ENCODE measurements at places on chromosomes 7 and 10.

DNA sequence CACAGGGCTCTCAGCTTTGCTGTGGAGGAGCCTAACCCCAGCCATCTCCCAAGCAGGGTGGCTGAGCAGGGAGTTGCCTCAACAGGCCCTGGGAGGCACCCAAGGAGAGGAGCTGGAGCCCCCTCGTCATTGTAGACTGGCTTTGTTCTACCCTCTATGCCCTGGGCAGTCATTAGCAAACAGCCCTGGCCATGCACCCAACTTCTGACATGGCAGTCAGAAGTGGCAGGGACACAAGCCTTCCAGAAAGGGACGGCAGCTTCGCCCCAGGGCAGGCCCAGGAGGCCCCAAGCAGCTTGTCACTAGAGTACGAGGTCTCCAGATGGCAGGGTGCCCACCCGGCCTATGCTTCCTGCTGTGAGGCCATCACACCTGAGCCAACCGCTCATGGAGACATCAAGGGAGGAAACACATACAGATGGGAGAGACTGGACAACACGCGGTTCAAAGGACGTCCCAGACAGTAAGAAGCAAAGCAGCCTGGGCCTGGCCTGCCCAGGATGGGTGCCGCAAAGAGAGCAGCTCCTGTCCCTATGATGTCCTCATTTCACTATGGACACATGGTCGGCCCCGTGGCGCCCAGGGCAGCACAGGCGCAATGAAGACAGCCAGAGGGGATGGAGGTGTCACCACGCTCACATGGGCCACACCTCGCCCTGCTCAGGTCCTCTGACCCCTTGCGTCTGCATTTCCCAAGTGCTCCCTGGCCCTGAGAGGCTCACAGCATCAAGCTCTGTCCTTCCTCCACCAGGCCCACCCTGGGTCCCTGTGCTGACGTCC lies 190.9 kb upstream of the CXCL12 start:
- no peak for DNase-seq

DNA sequence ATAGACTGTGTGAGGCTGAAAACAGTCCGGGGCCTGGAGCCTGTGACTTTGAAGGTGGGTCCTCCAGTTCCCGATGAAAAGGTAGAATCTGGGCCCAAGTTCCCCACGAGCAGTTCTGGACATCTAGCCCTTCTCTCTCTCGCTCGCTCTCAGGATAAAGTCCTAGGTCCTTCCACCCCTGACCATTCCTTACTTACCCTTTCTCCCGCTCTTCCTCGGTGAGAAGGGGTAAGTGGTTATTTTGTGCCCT lies 713 bp downstream of the IMMP2L start:
- no peak for DNase-seq

DNA sequence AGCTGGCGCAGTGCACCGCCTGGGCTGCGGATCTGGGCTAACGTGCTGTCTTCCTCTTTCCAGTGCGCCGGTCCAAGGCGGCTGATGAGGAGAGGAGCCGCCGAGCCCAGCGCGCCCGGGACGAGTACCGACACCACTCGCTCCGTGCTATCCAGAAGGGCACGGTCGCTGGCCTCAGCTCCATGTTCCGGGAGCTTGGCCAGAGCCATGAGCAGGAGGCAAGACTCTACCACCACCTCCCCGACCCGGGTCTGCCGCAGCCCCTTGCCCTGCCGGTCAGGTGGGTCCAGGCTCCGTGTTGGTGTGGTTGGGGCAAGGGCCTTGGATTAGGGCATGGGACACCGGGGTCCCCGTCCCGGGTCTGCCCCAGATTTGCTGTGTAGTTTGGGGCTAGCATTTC lies 65.8 kb downstream of the SH2D4B start:
- no peak for DNase-seq

GRCh38 chr10:44243851-44244510 lies 140.9 kb downstream of the CXCL12 start:
- no peak for DNase-seq

- no peak for DNase-seq
These were observed 12.8 kb upstream of the MBL2 start for GRCh38 chr10:52785418-52785817.

DNA sequence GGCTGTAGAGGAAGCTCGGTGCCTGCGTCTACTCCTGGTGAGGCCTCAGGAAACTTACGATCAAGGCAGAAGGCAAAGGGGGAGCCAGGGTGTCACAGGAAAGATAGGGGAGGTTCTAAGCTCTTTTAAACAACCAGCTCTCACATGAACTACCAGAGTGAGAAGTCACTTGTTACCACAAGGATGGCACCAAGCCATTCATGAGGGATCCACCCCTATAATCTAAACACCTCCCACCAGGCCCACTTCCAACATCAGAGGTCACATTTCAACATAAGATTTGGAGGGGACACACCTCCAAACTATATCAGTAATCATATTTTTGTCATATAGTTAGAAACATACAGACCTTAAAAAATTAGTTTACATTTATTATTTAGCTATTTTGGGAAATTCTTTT lies 9.4 kb downstream of the NOC3L start:
- DNase-seq, result no peak

DNA sequence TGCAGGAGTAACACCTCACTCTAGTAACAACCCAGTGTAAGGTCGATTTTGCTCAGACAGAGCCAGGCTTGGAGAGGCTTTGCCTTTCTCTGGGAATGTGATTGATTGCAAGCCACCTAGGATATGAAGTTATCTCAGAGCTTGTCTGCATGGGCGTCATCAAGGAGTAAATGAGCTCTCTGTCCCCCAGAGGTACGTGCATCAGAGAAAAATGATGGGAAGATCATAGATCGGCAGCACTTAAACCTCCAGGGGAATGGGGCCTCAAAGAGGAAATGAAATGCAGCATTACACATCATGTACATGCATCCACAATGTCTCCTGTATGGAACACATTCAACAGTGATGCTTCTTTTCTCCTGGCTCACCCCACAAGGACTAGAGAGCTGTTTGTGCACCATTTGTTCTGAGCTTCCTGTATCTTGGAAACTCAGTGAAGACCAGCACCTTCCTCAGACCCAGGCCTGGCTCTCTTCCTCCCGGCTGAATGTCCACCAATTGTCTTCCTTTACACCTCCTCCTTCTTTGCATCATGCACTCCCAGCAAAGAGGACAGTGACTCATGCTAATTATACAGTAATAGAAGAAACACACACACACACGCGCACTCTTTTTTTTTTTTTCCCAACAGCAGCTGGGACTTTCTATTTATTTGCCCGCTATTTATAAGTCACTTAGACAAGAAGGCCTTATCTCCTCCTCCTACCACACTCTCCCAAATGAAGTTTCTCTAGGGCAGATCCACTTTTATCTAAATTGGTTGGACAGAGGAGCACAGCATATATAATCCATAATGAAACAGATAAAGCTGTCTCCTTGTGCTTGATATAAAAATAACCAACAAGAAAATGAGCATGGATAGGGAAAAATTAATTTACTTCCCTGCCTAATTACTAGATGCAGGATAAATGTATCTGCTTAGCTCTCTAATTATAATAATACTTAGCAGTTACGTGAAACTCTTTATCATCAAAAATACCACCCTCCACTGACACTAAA lies 990.7 kb downstream of the CCSER2 start:
- DNase-seq, result no peak

DNA sequence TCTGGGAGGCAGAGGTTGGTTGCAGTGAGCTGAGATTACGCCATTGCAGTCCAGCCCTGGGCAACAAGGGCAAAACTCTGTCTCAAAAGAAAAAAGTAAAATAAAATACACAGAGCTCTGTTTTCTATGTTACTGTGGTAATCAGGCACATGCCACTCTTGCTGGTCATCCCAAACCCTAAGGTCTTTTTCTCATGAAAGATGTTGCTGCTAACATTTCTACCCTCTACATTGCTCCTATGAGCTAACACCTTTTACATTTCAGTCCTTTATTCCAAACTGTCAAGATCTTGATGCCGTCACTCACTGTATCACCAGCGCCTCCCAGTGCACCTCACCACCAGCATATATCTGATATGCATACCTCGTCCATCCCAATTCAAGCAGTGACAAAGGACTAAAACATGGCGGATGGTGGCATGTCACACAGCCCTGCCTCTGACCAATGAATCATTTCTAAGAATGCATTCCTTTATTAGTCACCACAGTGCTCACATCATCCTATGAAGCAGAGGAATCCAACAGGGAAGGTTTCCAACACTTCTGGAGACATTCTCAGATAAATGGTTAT lies 4.3 kb downstream of the DAGLB start:
- no peak for DNase-seq

DNA sequence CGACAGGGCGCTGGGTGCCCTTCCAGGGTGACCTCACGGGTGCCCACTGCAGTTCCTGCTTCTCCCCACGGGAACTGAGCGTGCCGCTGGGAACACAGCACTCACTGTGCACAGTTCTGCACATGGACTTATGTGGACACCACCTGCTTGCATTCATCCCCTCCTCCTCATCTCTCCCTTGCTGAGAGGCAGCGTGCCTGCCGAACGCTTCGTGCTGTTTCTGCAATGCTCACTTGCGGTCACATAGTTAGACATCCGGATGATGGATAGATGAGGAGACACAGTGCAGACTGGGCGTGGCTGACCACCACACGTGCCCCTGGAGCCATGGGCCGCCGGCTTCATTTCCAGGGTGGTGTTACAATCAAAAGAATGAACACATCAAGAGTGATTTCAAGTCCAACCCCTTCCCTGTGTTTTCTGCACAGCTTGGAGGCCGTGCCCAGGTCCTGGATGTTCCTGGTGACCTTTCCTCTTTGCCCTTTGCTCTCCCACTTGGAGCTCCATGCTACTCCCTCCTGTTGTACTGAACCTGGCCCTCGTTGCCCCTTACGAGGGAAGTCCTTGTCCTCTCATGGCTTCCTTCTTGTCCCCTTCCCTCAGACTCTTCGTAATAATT lies 119.4 kb downstream of the VIPR2 start:
- DNase-seq, result no peak

DNA sequence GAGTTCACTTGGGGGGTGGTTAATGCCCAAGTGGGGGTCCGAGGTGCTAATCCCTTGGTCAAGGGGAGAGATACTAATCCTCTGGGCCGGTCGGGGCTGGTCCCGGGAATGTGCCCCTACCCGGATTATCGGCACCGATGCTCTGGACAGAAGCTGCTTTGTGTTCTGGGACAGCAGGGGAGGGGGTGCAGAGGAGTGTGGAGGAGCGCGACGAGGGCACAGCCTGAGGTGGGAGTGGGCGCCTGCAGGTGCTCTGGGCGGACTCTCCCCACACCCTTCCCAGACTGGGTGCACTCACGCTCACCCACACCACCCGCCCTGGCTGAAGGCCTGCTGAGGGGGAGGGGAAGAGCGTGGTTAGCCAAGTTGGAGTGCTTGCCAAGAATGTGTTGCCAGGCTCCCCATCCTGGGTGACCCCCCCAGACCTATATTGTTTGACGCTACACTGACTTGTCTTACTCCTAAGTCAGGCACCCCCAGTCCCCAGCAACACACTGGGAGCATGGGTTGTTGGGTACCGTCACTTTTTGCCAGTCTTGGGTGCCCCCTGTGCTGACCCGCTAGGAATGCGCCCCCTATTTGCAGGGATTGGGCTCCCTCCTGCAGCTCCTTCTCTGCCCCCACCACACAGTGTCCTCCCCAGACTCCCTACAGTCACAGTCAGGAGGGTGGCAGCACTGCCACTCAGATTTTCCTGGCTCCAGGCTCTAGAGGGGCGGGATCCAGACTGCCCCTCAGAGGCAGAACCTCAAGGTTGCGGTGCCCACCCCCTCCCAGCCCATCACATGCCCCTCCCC lies 1.2 kb downstream of the SLC4A2 start:
- DNase-seq, result peak; percentile 11

GRCh38 chr10:43683451-43684291 lies 35.0 kb upstream of the ZNF32 start:
- peak; percentile 6 for DNase-seq

- no peak for DNase-seq
These were observed 266.4 kb downstream of the SORCS3 start for GRCh38 chr10:104907521-104907920.

DNA sequence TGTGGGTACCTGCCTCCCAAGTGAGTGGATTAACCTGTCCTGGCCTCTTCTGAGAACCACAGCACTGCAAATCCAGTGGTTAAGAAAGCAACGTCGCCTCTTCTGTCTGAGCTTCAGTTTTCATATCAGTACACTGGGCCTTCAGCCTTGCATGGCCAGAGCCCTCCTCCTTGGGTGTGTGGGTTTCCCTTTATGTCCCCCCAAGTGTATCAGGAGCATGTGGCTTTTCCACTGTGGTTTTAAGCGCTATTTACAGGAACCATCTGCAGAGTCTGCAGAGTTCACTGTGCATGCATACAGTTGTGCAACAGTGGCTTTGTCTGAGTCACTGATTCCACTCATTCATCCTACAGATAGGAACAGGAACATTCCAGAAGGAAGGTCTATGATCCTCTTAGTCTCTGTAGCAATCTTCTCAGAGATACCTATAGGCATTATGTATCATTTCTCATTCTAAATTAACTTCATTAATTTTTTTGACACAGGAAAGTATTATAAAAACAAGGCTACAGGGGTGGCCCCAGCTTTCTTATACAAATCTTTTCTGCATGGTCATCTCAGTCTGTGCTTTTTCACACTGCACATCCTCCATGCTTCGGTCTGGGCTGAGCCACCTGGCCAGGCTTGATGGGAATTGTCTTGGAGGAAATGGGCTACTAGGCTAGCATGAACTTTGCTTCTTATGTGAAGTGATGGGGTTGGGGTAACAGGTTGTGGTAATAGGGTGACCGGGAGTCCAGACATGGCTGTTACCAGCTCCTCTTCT lies 17.1 kb downstream of the MBL2 start:
- DNase-seq, result no peak

GRCh38 chr10:94230134-94230785 lies 132.5 kb downstream of the NOC3L start:
- DNase-seq, result no peak

GRCh38 chr10:100873146-100873826 lies 39.5 kb upstream of the SLF2 start:
- DNase-seq, result no peak
